Mammary epithelial cell (primary cell): ENCODE measurements at places on chromosomes 1 and 21. TPM values are rescaled to one million over a fixed set of nuclear protein-coding genes. Genes with fewer than 3 reads are reported as not detected.

B3GALT5 gene
- not detected in 2 replicates for total RNA-seq

FBXO42 gene
- total RNA-seq, result 19.8 TPM

SELL gene
- not detected in 2 replicates for total RNA-seq

HSF2BP gene
- total RNA-seq, result 4.0 TPM

MXRA8 gene
- 6.2 TPM for total RNA-seq

ADAMTSL4 gene
- 98.0 TPM for total RNA-seq

CELA3B gene
- total RNA-seq, result not detected in 2 replicates

RHD gene
- not detected in 2 replicates for total RNA-seq

SPRR3 gene
- total RNA-seq, result not detected

GBP5 gene
- not detected in 2 replicates for total RNA-seq

FCRL5 gene
- not detected for total RNA-seq

CLDN17 gene
- total RNA-seq, result not detected

MIXL1 gene
- not detected for total RNA-seq

SLFNL1 gene
- 0.12 and 0.16 TPM in 2 replicates for total RNA-seq

HNRNPCL2 gene
- total RNA-seq, result not detected

GJC2 gene
- total RNA-seq, result 0.32 and 0.47 TPM in 2 replicates

- peak; percentile 93 for DNase-seq
These were observed 23.4 kb upstream of the PTPN14 start for GRCh38 chr1:214574598-214575411.

- DNase-seq, result peak; percentile 58
These were observed 53.8 kb upstream of the SYT14 start for GRCh38 chr1:209884249-209884648.

DNA sequence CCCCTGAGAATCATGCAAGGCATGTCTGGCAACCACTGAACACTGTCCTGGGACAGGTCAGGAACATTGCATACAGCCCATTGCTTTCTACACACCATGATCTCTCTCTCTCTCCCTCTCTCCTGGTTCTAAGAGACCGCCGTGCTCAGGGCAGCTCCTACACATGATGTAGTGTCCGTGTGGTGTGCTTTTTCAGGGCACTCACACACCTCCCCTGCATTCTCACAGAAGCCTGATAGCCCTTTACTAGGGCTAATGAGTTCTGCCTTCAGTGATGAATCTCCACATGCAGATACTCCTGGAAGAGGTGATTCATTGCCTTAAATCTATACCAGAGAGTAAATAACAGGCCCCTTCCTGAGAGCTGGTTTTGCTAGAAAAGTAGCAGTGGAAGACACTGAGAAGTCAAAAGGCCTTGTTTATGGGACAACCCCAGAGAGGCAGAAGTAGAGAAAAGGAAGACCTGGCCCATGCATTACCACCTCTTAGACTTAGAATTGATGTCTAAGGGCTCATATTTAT is 7.2 kb upstream of the OLFML2B start:
- DNase-seq, result no peak

- DNase-seq, result no peak
These were observed 7.7 kb downstream of the NOC2L start for GRCh38 chr1:951364-951763.

DNA sequence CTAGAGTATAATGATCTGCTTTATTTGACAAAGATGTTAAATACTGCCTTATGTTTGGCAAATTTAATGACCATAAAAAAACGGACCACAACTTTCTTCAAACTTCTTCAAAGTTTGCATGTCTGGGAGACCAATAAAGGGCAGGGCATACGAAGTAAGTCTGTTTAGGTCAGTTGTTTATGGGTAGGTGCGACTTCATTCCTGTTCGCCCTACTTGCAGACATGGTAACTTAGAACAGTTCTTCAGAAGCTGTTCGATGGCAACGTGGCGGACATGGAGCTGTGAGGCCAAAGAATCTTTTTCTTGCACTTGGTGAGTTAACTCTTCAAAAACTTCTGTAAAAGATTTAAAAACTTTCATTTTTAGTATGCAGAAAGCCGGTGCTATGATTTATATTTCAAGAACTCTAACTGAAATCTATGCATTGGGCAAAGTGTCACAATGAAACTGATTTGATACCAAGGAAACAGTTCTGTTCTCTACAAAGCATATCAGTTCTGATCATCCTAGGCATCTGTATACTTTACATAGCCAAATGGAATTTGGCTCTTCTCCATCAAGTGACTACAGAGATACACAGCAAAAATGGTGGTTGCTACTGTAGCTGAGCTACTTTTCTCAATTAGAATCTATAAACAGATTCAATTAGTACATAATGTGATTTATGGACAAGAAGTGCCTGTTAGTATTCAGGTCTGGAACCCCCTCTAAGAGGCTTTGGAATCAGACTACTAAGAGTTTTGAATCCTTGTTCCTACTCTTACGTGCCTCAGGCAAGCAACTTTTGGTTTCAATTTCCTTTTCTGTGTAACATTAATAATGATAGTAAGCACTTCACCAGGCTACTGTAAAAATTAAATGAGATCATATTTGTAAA is 25.7 kb downstream of the C21orf91 start:
- no peak for DNase-seq

DNA sequence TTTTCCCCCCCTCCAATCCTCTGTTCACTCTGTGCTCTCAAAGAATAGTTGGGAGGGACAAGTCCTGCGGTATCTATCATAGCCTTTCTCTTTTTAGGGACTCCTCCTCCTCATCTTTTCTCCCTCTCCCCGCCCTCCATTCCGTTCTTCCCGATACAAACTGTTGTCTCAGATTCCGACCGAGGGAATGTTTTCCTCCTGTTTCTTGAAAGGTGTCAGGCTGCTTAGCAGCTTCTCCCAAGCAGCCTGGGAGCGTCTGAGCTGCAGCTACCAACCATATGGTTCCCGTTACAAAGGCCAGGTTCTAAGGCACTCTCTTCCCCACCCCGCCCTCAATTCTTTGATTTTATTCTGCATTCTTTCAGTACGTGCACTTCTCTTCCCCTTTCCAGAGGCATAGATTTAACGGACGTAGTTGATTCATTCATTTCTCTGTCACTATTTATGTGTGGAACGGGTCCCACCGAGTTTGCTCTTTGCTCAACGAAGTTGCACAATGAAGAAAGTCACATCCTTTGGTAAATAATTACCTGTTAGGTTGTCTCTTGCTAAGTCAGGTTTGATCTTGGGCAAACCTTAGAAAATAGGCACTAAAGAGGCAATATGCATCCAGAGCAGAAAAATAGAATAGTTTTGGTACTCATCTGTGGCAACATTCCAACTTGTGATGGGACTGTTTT is 2.8 kb downstream of the ADGRL2 start:
- DNase-seq, result peak; percentile 50

- DNase-seq, result peak; percentile 42
These were observed 156.9 kb upstream of the GJB5 start for GRCh38 chr1:34597877-34598514.

DNA sequence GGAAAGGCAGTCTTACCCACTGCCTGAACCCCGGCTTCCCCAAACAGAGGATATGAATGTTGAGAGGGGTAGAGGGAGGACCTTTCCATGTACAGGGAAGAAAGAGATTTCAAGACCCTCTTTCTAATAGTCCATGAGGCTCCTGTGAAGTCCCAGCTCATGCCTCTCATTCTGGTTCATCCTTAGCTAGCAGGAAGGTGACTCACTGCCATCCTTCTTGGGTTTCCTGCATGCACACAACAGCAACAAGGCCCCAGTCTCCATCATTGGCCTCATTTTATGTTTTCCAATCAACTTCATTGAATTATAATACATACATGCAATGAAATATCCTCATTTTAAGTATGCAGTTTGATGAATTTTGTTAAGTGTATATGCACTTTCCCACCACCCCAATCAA is 46.2 kb downstream of the SYT2 start:
- peak; percentile 17 for DNase-seq

DNA sequence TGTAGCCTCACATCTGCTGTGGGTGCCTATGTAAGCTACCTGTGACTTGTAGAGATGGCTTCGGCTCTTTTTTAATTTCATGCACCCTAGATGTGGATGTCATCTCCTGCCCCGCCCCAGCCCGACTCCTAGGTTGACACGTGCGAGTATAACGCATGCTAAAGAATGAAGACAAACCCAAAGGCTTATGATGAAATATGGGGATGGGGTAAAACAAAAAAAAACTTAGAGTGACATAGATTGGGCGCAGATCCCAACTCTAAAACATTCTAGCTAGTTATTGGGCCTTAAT is 613 bp upstream of the ERO1B start:
- no peak for DNase-seq

DNA sequence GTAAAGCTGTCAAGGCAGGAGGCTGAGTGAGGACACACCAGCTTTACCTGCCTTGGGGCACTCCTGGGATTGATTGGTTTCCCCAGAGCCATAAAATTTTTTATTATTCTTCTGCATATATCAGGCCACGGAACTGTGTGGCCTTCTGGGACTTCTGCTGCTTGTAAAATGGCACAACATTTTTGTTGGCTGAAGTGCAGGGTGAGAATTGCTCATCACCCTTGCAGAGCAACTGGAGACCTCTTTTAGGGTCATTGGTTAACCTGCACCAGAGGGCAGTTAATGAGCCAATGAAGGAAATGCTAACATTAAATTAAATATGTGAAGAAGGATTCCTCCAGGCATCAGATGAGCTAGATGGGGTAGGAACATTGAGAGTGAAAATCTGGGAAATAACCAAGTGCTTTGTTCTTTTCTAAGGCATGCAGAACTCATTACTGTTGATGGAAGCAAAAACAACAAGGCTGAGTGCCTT is 87.7 kb downstream of the LTN1 start:
- DNase-seq, result no peak

GRCh38 chr1:117128323-117129079 is 7.0 kb upstream of the TRIM45 start:
- peak; percentile 16 for DNase-seq

DNA sequence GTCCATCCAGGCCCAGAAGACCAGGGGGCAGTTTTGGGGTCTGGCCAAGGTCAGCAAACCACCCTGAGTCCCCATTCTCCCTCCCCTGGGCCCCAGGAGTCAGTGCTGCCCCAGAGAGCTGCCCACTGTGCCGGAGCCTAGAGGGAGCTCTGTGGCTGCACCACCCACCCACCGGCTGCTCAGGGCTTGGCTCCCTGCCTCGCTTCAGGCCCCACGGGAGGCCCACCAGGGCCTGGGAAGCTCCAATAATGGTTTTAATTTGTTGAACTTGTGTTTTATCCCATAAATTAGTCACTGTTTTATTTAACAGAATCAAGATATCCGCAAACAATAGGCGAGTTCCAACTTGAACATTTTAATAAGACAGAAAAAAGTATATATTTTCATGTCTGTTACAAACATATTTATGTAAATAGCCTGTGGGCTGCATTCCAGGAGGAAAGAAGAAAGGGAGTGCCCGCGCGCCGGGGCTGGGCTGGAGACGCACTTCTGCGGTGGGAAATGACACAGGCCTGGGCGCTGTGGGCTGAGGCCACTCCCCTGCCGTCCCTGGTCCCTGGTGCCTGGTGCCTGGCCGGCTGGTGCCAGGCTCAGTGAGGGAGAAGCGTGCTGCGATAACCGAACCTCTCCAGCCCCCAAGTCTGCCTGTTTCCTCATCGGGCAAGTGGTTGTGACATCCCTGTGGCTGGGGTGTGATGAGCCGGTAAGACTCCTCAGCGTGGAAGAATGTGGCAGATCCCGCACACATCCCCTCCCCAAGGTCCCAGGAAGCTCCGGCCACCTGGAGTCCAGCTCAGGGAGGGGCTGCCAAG is 160.5 kb downstream of the PEX14 start:
- peak; percentile 94 for DNase-seq

DNA sequence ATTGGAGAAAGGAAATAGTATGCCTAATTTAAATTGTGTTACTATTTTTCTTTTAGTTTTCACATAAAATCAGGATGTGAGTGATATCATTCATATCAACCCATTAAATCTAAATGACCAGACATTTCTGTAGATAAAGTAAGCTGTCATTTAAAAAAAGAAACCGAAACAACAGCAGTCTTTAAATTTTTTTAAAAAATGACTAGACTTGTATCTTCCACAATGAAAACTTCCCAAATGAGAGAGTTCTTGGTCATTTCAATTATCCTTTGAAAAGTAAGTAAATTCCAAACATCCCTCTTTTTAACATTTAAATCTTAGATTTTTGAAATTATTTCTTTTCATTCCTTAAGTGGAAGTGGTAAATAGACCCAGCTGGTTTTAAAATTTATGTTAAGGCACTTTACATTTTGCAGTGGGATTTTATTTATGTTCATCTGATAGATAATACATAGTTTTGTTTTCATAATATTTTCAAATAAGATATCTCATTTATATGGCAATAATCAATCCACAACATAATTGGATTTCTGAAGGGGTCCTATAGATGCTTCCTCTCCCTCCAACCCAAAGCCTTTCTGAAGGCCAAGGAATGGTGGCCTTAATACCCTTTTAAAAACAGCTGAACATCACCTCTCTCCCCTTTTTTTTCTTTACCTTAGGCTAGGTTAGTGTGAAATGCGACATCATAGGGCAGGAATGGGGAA is 3.1 kb downstream of the FOXD3 start:
- no peak for DNase-seq

DNA sequence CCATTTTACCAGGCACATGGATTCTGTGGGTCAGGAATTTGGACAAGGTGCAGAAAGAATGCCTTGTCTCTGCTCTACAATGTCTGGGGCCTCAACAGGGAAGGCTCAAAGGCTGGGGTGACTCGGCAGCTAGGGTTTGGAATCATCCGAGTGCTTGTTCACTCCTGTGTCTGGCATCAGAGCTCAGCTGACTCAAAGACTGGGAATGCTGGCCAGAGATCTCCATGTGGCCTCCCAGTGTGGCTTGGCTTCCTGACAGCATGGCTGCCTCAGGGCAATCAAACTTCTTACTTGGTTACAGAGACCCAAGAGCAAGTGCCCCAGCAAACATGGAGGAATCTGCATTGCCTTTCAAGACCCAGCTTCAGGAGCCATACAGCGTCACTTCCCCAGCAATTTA is 110.5 kb downstream of the TOMM20 start:
- DNase-seq, result peak; percentile 99

GRCh38 chr1:235632506-235633401 is 16.8 kb downstream of the GNG4 start:
- peak; percentile 26 for DNase-seq

DNA sequence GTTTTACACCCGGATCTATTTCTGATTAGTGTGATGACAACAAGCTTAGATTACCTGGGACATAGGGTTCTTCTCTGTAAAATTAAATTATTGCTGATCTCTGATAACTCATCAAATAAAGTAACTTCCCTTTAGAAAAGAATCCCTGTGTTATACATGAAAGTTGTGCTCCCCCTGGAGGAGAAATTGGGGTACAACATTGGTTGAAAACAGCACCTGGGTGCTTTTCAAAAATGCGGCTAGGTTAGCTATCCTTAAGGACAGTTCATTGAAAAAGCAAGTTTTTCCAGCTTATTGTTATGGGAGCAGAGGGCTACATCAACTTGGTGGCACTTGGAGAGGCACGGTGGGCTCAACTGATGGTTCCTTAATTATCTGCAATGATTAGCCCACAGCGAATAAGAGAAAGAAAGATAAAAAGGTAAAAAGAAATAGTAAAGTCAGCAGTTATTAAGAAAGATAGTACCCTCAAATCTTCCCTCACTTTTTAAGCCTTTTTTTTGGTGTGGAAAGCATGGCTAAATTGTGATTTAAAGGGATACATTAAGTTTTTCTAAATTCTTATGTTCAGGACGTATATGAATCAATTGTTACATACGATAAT is 97.8 kb downstream of the FMN2 start:
- DNase-seq, result peak; percentile 25
